ENCODE measurements at places on chromosomes 5 and 9.

DNA sequence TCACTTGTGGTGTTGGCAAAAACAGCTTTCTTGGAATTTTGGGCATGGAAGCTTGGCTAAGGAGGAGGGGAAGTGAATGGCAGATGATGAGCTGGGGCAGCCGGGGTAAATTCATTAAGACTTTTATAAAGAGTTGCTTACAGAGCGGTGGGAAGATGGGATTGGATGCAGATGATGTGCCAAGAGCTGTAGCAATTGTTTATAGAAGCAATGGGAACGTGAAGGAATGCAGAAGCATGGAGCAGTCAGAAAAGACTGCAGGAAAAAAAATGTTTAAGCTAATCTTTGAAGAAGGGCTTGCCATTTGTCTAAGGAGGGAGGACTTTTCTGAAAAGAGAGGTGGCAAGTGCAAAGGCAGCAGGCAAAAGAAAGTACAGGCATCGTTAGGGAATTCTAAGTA is 86.6 kb upstream of the SHISAL2B start:
- DNase-seq: no peak

- no peak for DNase-seq
Measured at GRCh38 chr5:68173007-68173406, 42.5 kb upstream of the PIK3R1 start.

DNA sequence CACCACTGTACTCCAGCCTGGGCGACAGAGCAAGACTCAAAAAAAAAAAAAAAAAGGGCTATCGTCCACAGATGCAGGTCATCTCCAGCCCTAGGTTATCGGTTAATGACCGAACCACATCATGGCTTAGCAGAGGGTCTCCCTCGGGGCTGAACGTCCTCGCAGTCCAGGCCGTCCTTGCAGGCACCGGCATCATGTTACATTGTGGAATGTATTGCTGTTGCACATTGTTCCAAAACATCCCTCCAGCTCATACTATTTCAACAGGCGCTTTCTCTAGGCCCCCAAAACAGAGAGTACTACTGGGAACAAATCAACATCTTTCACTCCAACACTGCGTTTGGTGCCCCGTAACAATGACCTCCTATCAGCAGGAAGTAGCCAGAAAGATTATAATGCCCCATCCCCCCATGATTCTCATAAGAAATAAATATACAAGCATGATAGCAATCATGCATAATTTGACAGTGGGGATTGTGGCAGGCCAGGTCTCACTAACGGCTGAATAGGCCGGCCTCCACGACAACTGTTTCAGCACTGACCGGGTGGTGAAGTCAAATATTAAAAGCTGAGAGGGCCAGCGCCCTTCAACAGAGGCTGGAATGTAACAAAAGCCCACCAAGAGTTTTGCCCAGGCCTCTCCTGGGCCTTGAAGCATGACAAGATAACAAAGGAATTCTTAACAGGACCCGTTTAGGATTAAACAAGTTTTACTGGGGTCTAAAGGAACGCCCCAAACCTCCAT is 1.1 kb upstream of the LCN9 start:
- no peak for DNase-seq

DNA sequence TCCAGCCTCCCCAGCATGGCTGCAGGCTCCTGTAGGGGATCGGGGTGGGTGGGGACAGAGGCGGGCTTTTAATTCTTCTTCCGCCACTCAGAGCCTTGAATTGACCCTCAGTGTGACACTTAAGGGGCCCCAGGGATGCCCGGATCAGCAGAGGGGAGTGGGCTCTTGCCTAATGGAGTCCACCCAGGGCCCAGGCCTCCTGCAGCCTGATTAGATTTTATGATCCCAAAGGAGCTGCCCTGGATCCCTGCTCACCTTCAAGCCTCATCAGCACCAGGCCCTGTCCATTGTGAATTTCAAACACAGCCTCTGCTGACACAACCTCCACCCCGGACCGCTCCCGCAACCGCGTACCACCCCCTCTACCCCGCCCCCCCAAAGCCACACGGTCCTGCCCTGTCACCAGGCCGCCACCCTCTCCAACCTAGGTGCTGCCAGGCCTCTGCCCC is 214.1 kb upstream of the IER5L start:
- DNase-seq: peak; percentile 97

DNA sequence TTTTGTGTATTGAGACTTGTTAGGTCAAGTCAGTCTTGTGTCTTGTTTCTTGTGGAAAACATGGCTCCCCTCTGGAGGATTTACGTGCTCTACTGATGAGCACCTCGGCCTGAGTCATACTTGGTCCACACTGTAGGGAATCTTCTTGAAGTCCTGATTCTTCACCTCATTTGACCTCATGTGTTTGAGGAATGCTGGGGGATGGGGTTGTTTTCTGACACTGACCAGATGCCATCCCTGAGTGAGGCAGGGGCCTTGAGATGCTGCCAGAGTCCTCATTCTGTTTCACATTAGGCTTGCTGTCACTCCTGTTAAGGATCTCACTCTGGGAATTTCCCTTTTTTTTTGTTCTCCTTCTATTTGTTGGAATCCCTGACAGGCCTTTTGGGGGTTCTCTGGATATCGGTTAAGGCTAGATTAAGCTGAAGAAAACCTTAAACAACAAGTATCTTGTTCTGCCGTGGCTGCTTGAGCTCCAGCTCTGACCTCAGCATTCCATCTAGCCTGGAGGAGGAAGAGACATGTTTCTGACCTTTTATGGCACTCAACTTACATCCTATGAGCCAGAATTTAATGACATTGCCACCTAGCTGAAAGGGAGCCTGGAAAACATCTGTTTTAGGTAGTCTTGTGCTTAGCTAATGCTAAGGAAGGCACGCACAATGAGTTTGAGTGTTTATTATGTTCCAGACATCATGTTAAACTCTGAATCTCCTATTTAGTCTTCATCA is 20.6 kb downstream of the TCOF1 start:
- DNase-seq: peak; percentile 97

- no peak for DNase-seq
Measured at GRCh38 chr9:75858497-75859092, 31.9 kb upstream of the PCSK5 start.

- DNase-seq: no peak
Measured at GRCh38 chr9:76692458-76693129, 71.6 kb upstream of the PCA3 start.

DNA sequence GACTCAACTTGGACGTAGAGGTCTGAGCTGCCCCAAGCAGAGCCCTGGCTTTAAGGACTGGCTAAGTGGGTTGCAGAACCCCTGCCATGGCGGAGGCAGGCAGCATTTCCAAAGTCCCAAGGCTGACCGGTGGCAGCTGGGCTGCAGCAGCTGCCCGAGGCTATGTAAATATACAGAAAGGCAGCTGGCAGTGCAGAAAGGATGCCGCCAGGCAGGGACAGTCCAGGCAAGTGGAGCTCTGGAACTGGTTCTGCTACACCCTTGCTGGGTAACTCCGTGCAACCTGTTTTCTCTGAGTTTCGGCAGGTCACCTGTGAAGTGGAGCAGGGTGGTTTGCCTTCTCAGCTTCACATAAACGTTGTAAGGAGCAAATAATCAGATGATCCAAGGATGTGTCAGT is 46.0 kb downstream of the SHB start:
- no peak for DNase-seq

DNA sequence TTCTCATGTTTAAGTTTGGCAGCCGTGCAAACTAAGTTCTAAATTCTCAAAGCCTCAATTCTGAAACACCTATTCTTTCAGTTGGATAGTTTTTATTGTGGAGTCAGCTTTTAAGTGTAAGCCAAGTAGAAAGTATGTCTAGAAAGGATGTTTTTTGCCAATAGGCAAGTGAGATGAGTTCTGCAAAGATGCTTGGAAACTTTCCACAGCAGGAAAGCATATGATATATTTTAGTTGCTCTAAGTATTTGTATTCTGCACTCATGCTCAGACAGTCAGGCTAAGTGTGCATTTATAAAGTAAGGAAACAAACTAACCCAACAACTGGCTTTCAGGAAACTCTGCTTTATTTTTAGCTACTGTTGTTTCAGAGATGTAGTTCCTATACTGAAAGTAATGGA is 67.3 kb upstream of the CDH18 start:
- DNase-seq: no peak

DNA sequence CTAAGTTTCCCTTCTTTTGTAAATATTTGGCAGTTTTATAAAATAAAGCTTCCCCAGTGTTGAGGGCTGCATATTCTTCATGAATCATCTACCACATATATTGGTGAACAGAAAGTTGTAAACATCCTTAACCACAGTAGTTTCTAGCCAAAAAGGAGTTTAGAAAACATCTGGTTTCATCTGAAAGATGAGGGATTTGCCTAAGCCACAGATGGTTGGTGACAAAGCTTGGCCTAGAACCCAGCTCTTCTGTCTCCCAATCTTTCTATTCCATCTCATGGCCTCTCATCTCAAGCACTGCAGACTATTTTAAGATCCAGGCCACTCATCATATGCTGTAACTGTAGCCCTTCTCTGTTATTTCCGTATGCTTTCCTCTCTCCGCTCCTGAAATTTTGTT is 232.3 kb upstream of the TRPM3 start:
- DNase-seq: no peak

DNA sequence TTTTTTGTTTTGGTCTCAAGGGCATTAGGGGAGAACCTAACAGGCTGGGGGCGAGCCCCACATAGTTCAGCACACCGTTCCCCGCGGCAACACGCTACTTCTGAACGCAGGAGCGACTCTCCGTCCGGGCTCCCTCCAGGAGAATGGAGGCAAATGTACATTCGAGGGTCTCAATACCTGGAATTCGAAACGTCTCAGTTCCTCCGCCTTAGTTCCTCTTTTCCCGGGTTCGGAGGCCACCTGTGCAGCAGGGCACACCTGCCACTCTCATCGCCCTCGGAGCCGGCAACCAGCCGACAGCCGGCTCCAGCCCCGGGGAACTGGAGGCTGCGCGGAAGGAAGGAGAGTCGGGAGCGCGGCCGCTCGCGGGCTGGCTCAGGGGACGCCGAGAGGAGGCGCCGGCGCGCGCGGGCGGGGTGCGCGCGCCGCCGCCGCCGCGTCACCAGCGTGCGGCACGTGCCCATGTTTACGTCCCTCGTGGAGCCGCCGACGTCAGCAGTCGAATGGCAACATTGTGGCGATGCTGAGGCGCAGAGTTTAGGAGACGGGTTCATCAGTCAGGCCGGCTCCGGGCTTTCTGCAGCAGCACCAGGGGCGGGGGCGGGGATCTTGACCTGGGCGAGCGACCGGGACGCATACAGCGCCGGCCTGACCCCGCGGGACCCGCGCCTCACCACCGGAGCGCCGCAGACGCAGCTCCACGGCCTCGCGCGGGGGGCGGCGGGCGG is at the start of gene JMY:
JMY (plus strand) TSS at position 498 of the 728 bp plus-strand sequence. CDS start 520 bp downstream, outside the sequence.
- peak; percentile 83 for DNase-seq

DNA sequence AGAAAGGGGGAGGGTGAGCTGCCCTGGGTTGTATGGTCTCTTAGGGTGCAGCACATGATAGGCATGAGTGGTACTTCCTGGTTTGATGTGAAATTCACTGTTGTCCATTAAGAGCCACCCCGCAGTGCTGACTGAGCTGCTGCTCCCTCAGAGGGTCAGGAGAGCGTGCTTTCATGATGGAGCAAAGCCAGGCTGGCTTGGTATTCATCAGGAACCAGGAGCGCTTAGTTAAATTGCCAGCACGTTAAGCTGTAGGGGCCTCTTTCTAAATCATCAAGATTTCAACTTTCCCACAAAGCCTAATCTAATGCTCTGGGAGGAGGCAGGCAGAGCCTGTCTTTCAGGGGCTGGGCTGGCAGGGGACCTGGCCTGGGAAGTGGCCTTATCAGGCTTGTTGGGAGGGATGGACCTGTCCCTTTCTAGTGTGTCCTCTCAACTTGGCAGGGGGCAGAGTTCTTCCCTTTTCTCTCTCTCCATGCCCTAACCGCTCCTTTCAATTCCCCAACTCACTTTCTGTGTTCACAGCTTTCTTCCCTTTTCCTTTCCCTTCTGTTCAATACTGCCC is 7.9 kb downstream of the CYSTM1 start:
- DNase-seq: no peak

DNA sequence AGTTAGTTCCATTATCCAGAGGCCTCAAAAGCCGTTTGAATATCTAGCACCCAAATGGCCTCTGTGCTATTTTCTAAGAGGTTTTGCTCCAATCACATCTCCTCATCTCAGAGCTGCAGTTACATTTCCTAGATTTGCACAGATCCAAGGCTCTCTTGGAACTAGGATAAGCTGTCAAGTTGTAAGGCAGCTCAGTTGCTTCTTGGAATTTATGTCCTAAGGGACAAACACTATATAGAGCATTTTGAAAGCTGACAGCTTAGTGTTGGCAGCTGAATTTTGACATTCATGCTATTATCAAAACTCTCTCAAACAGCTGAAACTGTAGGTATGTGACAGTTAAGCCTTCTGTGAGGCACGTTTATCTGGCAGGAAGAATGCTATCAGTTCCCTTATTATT is 97.0 kb downstream of the MACIR start:
- DNase-seq: no peak

DNA sequence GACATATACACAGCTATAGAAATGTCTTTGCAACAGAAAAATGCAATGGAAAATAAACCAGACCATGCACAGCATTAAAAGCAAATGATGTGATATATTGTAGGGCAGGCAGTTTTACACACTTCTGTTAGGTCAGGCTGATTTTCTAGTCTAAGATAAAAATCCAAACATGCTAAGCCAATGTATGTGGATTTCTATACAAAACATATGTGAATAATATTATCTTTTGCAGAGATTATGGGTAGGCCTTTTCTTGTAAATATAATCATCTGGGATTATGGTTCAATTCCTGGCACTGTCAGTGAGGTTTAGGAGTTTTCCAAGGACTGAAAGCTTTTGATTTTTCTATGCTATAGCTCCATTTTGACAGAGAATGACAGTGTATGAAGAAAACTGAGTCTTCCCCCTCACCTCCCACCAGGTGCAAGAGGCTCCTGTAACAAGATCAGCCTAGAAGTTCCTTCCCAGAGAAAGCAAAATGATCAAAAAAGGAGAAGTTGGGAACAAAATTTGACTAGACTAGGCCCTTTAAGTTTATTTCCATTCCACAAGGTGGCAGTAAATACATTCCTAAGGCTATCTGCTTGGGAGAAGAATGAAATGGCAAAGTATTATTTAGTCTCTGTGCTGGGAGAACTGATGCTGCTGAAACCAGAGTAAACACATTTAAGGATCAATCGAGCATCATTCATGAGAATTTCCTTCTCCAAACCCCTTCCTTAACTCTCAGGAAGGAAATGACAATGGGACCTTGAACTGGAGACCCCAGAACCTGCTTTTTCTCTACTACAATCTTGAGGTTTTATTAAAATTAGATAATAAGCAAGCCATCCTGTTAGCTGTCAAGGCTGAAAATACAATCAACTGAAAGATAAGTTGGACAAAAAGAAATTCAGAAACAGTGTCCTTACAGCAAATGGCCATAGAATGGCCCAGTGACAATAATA is 133.0 kb upstream of the TUT7 start:
- peak; percentile 2 for DNase-seq

DNA sequence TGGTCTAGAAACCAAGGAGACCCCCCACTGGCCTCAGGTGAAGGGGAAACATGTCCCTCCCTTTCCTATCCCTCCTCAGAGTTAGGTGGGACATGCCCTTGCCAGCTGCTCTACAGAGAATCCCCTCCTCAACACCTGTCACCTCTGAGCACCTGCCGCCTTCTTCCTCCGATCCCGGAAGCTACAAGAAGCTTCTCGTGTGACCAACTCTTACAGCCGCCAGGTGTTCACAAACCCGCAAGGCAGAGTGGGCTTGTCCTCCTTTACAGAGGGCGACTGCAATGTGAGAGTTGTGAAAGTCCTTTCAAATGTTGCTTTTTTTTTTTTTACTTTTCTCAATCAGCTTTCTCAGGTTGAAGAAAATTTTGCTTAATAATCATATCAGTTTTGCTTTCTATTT is 3.7 kb upstream of the ICE1 start:
- no peak for DNase-seq

GRCh38 chr5:82894716-82895115 is 182.5 kb downstream of the TMEM167A start:
- peak; percentile 69 for DNase-seq

GRCh38 chr5:101045689-101046088 is 142.6 kb upstream of the ST8SIA4 start:
- no peak for DNase-seq

- DNase-seq: peak; percentile 75
Measured at GRCh38 chr9:126781186-126782052, 23.4 kb upstream of the ZBTB43 start.
